ENCODE measurements at places on chromosomes 13 and 19.

DNA sequence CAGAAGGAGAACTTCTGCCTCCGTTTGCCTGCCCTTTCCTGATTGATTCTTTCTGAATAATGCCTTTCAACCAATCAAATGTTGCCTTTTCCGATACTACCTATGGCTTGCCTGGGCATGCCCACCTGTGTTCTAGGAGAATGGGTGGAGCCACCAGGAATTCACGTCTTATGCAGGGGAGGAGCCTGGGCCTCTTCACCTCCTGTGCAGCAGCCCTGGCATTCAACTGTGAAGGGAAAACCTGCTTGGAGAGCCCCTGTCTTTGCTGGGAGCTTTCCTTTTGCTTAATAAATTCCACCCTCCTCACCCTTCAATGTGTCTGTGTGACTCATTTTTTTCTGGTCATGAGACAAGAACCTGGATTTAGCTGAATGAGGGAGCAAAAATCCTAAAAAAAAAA lies 730.7 kb downstream of the UQCRFS1 start:
- DNase-seq, result no peak

GRCh38 chr13:67515895-67516294 lies 285.8 kb upstream of the PCDH9 start:
- peak; percentile 0 for DNase-seq

DNA sequence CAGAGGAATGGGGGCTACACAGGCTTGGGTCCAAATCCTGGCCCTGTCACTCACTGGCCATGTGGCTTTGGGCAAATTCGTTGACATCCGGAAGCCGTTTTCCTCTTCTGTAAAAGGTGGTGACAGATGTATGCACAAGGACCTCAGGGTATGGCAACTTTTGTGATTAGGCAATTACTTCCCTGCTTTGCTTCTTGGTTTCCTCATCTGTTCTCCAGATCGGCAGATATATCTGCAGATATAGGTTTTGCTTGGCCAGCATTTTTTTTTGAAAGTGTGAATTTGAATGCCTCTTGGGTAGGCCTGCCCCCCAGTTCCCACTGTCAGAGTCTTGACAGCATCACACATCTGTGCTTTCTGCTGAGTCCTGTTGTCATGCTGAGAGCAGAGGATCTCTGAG lies 17.7 kb downstream of the TMEM272 start:
- DNase-seq, result no peak

DNA sequence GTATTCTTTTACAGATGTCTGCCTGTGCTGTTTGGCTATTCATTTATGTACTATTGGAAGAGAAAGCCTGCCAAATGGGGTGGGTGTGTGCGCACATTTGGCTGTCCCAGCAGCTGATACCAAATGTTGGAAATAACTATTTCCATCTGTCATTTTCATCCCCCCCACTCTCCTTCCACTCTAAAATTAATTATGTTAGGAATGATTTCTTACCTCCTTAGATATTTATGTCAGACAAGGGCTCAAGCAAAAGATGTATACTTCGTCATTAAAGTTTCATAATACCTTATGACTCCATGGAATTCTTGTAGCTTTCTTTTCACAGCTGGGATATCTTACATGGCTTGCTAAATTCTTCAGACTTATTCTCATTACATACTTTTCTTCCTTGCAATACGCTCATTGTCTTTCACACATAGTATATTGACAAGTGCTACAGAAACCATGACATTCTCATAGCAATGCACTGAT lies 18.6 kb downstream of the ITM2B start:
- DNase-seq, result no peak

GRCh38 chr13:85541476-85541875 lies 257.7 kb downstream of the SLITRK6 start:
- no peak for DNase-seq

DNA sequence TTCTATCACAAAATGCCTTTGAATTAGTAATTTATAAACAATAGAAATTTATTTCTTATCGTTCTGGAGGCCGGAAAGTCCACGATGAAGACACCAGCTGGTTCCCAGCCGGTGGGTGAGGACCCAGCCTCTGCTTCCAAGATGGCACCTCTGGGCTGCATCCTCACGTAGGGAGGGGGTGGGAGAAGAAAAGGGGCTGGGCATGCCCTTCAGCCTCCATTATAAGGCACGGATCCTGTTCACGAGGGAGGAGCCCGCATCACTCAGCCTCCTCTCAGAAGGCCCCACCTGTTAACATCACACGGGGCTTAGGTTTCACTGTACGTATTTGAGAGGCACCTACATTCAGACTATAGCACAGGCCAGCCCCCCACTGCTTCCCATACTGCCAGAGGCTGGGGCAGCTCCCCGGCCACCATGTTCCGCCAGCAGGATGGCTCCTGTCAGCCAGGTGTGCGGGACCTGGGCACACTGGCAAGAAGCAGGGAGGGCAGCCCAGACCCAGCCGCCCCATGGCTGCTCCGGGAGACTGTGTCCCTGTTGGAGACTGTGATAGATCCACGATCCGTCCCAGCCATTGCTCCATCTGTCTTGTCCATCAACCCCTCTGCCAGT lies 131.6 kb downstream of the SOX1 start:
- no peak for DNase-seq

Data from HTR-8/SVneo (cell line).